ENCODE measurements at places on chromosomes 7 and 10.

GRCh38 chr7:26789481-26790184, 74.8 kb downstream of the SKAP2 start:
- no peak for DNase-seq

DNA sequence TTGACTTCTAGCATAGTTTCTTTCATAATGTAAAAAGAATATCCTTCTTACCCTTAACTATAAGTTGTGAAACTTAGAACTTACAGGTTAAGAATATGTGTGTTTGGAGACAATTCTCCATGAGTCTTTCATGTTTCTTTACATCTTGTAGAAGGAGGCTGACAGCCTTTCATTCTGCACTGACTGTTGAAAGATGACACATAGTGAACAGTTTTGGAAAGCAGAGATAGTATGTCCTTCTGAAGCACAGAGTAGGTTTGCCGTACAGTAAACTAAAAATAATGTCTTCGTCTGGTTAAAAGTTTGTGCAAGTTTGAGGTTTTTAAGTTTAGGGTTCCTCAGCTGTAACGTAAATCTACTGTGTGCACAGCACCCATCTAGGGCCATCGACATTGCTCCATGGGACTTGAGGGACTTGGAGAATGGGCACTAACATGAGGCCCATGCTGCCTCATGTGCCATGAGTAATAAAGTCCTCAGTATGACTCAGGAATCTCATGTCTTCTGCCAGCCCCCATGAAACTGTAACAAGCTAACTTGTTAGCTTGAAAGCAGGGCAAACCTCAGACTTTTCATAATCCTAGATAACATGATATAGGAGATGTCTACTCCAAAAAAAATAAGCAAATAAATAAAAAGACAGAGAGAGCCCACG, 24.5 kb upstream of the ELAPOR2 start:
- DNase-seq = no peak

DNA sequence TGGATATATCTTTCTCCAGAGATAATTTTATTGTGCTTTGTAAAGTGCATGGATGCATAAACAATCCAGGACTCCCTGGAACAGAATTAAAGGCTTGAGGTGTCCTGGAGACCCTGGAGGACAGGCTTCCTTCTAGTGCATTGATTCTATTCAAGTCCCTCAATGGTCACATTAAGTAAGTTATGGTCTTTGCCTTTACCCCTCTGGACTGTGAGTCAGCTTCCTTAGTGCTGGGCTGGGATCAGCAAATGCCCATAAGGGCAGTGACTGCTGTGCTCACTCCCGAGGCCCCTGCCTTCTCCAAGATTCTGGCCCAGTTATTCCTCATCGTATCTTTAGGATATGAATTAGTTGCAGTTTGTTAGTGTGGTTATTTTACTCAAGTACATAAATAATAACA, 178.7 kb upstream of the PRSS58 start:
- DNase-seq = no peak

DNA sequence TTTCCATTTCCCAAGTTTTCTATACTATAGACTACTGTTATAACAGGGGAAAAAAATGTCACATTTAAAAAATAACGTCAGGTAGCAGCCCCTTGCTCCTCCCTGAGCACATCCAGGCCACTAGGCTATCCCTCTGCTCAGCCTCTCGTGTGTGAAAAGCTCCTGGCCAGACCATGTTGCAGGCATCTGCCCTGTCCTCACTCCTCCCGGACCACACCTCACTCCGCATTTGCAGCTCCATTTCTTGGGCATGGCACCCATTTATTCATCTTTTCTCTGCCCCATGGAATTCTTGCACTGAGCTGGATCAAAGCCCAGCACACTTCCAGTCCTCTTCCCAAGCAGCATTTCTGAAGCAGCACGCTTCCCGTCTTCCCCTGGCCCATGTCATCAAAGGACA, 1.4 kb upstream of the GDF2 start:
- DNase-seq = no peak

- DNase-seq = no peak
These were observed 220.7 kb downstream of the CRPPA start for GRCh38 chr7:16200591-16200990.

DNA sequence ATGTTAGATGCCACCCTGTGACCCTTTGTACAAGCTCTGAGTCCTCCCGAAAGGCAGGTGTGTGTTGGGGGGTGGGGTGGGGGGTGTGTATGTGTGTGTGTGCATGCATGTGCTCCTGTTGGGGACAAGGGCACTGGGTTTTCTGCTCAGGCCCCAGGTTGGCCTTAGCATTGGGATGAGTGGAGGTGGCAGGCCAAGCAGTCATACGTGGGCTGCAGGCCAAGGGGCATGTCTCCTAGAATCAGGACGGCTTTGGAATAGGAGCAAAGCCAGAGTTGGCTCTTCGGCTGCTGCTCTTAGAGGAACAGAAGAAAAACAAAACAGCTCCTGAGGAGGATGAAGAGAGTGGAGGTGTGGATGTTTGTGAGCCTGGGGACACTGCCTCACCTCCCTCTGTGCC, 26.0 kb downstream of the HSPA12A start:
- DNase-seq = no peak

GRCh38 chr10:31095677-31096560, 64.3 kb upstream of the ZNF438 start:
- no peak for DNase-seq

GRCh38 chr7:5689118-5689517, 92.3 kb downstream of the RNF216 start:
- peak; percentile 58 for DNase-seq

- DNase-seq = peak; percentile 24
These were observed 8.9 kb downstream of the FBXL13 start for GRCh38 chr7:103065667-103066066.

- no peak for DNase-seq
These were observed 190.2 kb upstream of the HPS1 start for GRCh38 chr10:98636921-98637329.

GRCh38 chr7:149409895-149410294, 51.0 kb downstream of the ZNF777 start:
- DNase-seq = no peak

- DNase-seq = no peak
These were observed 81.5 kb downstream of the SRPK2 start for GRCh38 chr7:105307163-105307672.

GRCh38 chr7:69696686-69697685, 98.7 kb downstream of the AUTS2 start:
- no peak for DNase-seq

- DNase-seq = no peak
These were observed 22.5 kb downstream of the ORC5 start for GRCh38 chr7:104185346-104185745.

DNA sequence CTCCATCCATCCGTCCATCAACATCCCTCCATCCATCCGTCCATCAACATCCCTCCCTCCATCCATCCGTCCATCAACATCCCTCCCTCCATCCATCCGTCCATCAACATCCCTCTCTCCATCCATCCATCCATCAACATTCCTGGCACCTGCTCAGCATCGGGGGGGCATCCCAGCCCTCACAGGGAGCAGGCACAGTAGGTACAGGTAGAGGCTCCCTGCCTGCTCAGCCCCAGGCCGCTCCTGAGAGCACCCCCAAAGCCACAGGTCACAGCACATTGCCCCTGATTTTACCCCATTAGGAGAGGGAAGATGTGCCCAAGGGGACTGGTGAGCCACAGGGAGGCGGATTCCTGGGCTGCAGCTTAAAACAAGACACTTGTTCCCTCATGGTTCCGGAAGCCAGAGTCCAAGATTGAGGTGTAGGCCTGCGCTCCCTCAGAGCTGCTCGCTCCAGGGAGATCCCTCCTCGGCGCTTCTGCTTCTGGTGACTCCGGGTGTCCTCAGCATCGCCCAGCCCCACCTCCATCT, 21.1 kb upstream of the CFAP46 start:
- no peak for DNase-seq

DNA sequence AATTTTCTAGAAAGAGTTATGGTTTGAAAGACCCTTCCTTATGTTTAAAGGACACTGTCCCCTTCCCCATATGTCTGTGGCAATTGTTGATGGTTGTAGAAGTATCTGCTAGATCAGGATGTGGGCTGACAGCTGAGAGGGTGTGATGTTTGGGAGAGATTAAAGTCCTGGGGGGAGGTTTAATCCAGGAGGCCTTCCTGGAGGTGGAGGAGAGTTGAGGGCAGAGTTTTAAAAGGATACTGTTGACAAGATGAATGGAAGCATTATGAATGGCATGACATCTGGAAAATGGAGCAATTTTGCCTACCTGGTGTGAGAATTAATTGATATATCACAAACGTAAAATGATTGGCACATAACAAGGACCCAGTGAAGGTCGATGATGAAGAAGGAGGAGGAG, 32.9 kb upstream of the SMC3 start:
- DNase-seq = no peak

- peak; percentile 88 for DNase-seq
These were observed 39.1 kb upstream of the PFKFB3 start for GRCh38 chr10:6163364-6164270.

DNA sequence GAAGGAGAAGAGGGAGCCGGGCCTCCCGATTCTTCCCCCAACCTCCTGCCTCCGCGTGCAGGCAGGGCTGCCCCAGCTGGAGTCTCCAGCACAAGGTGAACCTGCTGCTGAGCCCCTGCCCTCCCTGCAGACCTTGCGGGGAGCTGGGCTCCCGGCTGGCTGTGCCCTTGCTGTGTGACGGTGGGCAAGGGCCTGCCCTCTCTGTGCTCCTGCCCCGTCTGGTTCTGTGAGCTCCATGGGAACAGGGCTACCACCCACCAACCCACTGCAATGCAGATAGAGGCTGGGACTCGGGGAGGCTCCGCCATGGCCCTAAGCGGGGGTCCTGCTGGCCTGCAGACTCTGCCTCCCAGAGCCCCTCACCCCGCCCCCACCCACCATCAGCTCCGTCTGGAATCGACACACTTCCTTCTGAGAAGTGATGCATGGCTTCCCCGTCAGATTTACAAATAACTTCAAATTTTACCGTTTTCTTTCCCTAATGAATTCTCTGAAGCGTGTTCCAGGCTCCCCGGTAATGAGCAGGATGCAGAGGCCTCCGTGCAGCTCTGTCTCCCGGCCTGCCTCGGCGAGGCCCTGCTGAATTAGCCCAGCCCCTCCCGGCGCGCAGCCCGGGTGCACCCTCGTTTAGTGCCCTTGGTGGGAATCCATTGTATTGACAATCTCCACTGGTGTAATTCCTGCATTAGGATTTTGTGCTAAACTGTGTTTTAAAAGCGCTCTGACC, 111.0 kb downstream of the MICALL2 start:
- DNase-seq = no peak

DNA sequence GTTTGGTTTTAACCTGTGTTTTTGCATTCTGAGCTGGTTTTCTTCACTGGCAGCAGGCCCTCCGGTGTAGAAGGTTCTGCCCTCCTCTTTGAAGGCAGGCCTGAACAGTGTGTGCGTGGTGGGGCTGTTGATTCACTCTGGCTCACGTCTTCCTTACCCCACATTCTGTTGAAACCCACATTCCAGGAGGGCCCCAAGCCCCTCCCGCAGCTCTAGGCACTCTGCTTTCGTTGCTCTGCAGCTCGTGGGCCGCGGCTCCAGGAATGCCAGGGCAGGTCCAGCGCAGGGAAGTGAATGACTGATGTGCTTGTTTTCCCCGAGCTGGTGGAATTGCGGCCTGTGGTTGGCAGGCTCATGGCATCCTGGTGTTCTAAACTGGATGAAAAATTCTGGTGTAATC, 49.0 kb downstream of the HTRA1 start:
- no peak for DNase-seq

- no peak for DNase-seq
These were observed 232.9 kb upstream of the CCDC6 start for GRCh38 chr10:60139290-60139689.

DNA sequence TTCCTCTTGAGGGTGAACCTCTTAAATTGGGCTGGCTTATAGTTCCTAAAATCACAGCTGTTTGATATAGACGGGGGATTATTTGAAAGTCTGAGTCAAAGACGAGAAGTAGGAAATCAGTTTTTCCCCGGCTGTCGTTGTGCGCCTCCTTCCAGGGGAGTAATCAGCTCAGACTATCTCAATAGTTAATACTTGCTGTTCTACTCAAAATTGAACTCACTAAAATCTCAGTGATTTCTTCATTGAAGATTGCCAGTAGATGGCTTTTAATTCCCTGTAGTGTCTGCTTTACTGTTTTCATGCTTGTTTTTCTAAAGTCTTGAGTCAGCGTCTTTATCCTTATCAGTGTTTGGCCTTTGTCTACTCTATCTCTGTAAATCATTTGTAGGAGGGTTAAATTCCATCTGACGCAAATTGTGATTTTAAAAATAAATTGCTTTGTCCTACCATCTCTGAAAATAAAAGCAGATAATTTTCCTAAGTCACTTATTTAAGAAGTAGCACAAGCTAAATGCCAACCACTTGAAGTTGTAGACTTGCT, 47.3 kb downstream of the CNNM2 start:
- no peak for DNase-seq

GRCh38 chr7:29243910-29244655, 49.5 kb downstream of the CHN2 start:
- DNase-seq = peak; percentile 16

GRCh38 chr10:102401735-102402511, 6.4 kb downstream of the NFKB2 start:
- DNase-seq = no peak

Data from T-cell (primary cell).